ENCODE measurements at places on chromosomes 12 and 14. TPM values are rescaled to one million over a fixed set of nuclear protein-coding genes. Genes with fewer than 3 reads are reported as not detected.

GRCh38 chr14:72443991-72444441 lies 449.9 kb downstream of the DPF3 start:
- DNase-seq, result no peak

GRCh38 chr12:31393004-31393550 lies 67.1 kb upstream of the SINHCAF start:
- DNase-seq, result no peak

- no peak for DNase-seq
Measured at GRCh38 chr12:65962921-65963861, 138.9 kb downstream of the HMGA2 start.

DNA sequence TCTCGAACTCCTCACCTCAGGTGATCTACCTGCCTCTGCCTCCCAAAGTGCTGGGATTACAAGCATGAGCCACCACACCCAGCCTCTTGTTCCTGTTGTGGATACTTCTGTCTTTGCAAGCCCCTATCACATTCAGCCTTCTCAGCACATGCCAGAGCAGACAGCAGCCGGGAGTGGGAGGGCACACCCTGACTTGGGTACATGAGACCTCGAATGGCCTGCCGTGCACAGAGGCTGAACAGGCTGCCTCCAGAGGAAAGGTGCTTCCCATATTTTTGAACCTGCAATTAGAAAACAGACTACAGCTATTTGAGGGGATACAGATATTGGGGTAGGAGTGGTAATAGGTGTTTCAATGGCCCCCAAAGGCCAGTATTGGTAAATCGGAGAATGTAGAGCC lies 307.3 kb upstream of the DIO3 start:
- DNase-seq, result no peak

- DNase-seq, result no peak
Measured at GRCh38 chr12:131134523-131135310, 181.0 kb downstream of the ADGRD1 start.

GRCh38 chr14:23719225-23719985 lies 83.2 kb downstream of the DHRS2 start:
- DNase-seq, result no peak

DNA sequence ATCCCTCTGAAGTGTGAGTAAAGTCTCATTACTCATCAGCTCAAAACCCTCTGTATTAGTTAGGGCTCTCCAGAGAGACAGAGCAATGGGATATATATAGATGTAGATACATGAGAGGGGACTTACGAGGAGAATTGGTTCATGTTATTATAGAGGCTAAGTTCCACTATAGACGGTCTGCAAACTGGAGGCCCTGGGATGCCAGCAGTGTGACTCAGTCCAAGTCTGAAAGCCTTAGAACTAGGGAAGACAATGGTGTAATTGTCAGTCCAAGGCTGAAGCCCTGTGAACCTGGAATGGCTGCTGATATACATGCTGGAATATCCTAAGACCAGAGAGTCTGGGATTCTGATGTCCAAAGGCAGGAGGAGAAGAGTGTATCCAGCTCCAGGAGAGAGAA lies 57.3 kb upstream of the CEP83 start:
- DNase-seq, result no peak

- no peak for DNase-seq
Measured at GRCh38 chr14:75783184-75783583, 122.1 kb downstream of the TTLL5 start.

GRCh38 chr12:89353188-89353822 lies 1.0 kb upstream of the DUSP6 start:
- peak; percentile 80 for DNase-seq

PLXNC1 gene
- polyA plus RNA-seq, result 10.4 TPM

INHBE gene
- 1.0 TPM for polyA plus RNA-seq

MAP3K9 gene
- polyA plus RNA-seq, result 6.0 TPM

GPR68 gene
- polyA plus RNA-seq, result 3.5 TPM

JAG2 gene
- polyA plus RNA-seq, result 20.3 TPM

MYO1A gene
- polyA plus RNA-seq, result not detected

PTHLH gene
- 4.3 TPM for polyA plus RNA-seq

ITGB7 gene
- 1.8 TPM for polyA plus RNA-seq

VAMP1 gene
- polyA plus RNA-seq, result 21.6 TPM

KLRG1 gene
- 1.9 TPM for polyA plus RNA-seq
